ENCODE measurements at places on chromosomes 3 and 15.
A peak's percentile ranks its signal among the peaks of the same experiment; 100 is the strongest.

GRCh38 chr3:14780927-14781507, 37.7 kb upstream of the FGD5 start:
- DNase-seq: peak; percentile 63

- DNase-seq: peak; percentile 64
These were observed 91.2 kb upstream of the NAALADL2 start for GRCh38 chr3:174767853-174768382.

- peak; percentile 45 for DNase-seq
These were observed 112.5 kb downstream of the ZIC1 start for GRCh38 chr3:147521646-147522045.

DNA sequence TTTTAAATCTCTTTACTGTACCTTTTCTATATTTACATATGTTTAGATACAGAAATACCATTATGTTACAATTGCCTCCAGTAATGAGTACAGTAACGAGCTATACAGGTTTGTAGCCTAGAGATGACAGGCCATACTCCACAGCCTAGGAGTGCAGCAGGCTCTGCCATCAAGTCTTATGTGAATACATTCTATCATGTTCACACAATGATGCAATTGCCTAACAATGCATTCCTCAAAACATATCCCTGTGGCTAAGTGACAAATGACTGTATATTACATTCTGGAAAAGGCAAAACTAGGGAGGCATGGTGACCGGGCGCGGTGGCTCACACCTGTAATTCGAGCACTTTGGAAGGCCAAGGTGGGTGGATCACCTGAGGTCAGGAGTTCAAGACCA, 192.4 kb upstream of the IGF1R start:
- no peak for DNase-seq

DNA sequence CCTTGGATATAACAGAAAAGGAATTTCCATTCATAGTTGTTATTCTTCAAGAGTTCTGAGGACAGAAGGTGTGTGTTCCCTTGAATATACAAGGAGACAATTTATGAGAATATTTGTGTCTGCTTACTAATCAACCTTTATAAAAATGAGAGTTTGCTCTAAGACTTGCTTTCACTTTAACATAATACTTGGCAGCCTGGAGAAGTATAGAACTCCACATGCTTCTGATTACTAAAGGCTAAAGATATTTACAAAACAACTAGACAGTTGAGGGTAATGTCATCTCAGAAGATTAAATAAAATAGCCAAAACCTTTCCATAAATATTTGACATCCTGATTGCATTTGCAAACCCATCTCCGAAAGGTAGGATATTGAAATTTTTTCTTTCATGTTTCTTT, 727.1 kb upstream of the NAALADL2 start:
- no peak for DNase-seq

- DNase-seq: no peak
These were observed 99.8 kb upstream of the FGF7 start for GRCh38 chr15:49323207-49323606.

DNA sequence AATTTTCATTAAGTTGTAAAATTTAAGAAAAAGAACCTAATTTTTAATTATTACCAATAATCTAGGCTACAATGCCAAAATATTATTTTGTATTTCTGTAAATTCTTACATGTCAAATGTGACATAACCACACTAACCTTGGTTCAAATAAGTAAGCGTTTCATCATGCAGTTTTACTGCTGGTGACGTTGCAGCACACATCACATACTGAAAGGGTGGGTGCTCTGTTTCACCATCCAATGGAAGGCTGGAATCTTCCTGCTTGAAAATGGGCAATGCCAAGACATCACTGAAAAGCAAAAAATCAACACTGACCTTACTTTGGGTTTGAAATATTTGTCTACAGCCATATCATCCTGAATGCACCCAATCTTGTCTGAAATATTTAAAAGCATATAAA, 14.8 kb downstream of the UBP1 start:
- no peak for DNase-seq

DNA sequence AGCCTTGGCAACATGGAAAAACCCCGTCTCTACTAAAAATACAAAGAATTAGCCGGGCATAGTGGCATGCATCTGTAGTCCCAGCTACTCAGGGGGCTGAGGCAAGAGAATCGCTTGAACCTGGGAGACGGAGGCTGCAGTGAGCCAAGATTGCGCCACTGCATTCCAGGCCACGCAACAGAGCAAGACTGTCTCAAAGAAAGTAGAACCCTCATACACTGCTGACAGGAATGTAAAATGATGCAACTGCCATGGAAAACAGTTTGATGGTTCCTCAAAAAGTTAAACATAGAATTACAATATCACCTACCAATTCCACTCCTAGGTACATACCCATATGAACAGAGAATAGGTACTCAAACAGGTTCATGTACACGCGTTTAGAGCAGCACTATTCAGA, 158.9 kb downstream of the TBC1D5 start:
- peak; percentile 25 for DNase-seq
